Stimulated activated CD8-positive, alpha-beta memory T cell treated with anti-CD3 and anti-CD28 coated beads, Interleukin-2, amount 100 ng/mL, for 48 hours (primary cell): ENCODE measurements at places on chromosomes 3 and 15.

DNA sequence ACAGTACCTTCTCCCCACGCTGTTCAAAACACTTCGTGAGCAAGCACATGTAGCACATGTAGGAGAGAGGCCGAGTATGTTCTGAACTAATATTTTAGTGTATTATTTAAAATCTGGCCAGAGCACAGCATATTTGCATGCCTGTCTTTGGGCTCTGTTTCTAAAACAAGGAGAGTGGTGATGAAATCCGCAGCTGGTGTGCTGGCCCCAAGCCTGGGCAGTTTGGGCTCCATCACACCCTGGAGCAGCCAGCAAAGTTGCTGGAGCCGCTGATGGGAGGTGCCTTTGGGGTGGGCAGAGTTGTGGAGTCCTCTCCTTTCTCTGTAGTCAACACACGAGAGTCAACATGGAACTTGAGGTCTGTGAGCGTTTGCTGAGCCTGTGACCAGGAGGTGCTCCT, 116.6 kb downstream of the SLCO3A1 start:
- DNase-seq: no peak

DNA sequence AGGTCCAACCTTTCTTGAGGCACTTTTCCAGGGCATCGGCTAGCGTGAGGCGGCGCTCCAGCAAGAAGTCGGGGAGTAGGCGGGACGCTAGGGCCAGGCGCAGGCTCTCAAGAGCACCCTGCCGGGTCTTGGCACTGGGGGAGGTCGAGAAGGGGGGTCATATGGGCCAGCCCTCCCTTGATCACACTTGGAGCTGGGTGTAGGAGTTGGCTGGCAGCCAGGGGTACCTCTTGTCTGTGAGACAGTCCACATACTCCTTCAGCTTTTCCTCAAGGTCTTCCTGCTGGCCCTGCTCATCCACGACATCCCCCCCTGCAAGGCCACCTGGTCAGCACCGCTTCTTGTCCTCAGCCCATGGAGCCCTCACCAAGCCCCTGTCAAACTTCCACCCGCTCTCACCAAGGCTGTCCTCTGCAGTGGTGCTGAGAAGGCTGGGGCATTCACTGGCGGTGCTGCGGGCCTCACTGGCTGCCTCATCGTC, 2.0 kb downstream of the IFRD2 start:
- DNase-seq: no peak

GRCh38 chr15:82663186-82663600, 16.0 kb upstream of the CPEB1 start:
- DNase-seq: peak; percentile 36

DNA sequence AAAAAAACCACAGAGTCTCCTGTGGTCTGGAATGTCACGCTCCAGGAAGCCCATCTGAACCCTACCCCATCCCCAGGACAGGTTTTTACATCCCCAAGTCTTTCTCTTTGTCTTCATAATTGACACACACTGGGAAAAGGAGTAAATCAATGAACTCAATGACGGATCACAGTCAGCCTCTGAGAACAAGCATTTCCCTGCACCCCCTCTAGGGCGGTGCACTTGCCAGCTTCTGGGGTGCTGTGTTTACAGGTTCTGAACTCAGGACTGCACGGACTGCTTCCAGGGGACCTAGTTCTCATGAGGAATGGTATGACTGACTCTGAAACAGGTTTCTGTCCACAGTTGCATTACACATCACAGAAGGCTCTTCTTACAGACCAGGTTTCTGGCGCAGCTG, 81.1 kb downstream of the NUP210 start:
- DNase-seq: no peak

DNA sequence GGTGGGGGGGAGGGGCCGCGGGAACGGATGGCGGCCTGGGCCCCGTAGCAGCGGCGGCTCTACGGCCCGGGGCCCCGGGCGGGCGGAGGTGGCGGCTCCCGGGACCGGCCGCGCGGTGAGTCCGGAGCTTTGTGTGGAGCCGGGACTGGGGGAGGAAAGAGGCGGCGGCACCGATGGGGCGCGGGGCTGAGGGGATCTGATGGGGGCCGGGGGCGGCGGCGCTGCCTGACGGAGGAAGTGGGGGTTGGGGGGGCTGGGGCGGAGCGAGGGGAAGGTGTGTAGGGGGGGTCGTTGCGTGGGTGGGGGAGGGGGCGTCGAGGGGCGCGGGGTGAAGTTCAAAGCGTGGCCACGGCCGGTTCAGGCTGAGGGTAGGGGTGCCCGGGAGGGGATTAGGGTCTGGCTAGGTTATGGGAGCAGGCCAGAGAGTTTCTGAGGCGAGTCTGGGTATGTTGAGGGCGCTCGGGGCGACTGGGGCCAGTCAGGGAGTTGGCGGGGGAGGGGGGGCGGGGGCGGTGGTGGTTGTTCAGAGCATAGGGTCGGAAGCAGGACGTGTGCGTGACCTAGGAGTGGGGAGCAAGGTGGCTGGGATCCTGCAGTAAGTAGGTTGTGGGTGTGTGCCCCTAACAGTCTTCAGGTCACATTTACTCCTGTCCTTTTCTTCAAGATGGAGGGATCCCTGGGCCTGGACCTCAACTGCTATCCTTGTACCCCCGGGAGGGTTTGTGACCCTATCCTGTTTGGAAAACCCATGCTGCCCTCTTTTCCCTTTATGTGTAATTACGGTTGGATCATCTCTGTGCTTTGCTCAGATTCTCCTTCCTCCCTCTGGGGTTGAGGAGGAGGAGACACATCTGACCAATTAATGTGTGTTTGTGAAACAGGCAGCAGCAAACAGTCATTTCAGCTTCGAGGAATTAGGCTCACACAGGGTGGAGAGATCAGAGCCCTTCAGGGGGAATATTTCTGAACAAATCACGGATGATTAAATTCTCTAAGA, 644 bp downstream of the ZNF609 start:
- peak; percentile 17 for DNase-seq

DNA sequence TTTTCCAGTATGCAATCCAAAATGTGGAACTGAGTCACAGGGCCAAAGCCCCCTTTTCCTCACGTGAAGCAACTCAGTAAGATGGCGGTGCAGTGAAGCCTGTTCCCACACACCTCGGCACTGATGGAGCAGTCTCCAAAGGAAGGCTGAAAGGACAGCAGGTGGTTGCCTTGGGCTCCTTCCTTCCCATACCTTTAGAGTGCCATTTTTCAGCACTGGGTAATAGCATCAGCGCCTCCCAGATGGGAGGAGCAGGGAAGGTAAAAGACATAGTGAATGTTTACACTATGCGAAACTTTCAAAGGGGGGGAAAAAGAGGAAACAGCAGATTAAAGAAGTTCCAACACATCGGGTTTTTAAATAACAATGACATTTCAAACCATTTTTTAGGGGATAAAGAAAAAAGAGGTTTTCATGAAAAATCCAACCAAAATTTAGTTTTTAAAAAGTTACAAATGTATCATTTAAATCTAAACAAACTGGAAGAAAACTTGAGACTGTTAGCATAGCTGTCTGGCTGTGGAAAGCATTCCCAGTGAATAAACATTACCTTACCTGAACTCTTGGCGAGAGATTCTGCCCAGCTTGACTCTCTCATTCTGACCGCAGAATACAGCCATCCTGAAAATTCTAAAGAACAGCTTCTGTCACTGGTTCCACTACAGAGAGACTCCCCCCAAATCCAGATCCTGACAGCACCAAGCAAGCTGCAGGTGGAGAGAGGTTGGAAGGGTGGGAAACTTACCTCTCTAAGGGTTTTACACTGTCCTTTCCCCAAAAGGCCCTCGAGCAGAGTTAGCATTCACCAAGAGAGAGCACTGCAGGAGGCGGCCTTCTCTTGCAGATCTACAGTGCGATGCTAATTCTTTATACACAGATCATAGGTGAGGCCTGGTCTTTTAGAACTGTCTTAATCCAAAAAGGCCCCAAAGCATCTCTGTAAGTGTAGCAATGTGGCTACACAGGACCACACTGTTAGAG, 32.6 kb downstream of the ABCC5 start:
- no peak for DNase-seq

GRCh38 chr15:88395872-88396781, 71.1 kb downstream of the MRPL46 start:
- DNase-seq: no peak

DNA sequence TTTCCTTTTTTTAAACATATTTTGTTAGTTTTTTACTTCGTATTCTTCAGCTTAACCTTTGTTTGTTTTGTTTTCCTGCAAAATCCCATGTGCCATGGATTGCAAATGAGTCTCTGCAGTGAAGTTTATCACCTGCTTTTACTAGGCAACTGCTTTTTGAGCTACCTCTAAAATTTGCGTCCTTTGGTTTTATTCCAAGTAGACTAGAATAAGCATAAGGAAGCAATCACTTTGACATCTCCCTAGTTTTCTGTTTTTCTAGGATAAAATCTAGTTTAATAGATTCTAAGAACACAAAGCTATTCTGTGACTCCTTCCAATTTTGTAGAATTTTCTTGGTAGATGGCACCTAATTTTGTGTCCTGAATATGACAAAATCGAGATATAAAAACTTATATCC, 1059.2 kb downstream of the OTOL1 start:
- DNase-seq: no peak

DNA sequence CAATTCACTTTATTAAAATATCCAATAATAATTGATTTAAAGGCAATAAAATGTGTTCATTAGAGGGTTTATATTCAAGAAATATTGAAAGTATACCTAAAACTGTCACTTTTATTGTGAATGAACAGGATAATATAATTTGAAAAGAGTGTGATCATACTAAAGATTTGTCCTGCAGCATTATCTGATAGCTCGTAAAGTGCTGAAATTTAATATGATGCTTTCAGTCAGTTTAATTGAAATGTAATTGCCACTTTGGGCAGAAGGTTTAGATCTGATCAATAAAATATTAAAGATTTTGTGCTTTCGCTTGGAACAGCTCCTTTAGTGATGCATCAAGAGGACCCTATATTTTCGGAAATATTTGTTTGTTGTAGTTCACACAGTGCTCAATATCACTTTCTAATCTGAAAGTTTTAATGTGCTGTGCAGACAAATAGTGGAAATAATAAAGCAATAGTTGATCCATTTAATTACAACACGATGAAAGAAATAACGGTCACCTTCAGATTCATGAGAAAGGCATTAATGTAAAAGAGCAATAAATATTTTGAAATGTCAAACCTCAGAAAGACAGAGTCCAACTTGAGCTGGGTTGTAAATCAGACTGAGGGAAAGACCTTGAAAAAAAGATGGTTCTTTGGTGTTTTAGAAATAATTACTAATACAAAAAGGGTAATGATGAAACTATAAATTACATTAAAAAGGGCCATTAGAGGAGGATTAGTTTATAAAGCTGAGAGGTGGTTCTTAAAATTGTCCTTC, 129.7 kb upstream of the MEIS2 start:
- no peak for DNase-seq

DNA sequence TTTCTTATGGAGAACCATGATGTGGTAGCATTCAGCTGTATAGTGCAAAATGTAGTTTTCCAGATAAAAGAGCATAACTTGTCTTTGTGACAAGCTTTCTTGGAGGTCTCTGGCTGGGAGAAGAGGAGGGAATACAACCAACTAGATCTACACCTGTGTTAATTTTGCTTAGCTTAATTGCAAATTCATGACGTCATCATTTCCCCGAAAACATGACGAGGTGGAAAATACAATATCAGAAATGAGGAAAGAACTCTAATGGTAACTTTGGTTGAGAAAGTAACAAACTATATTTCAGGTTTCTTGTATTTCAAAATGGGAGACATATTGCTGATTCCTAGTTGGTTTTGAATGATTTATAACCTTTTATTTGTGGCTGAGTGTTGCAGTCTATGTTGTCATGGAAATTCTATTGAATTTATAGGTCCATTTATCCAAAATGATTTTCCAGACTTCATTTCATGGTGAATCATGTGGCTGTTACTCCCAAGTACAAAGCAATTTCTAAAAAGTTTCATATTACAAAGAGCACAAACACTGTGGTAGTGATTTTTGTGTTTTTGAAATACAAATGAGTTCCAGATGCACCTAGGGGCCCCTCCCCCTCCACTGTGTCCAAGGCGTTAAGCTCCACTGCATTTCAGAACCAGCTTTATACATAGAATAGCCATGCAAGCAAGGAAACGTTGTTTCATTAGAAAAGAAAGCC, 307.2 kb downstream of the FEZF2 start:
- no peak for DNase-seq

- DNase-seq: no peak
These were observed 7.8 kb upstream of the C15orf61 start for GRCh38 chr15:67512933-67513714.

- DNase-seq: no peak
These were observed 53.9 kb downstream of the LINGO1 start for GRCh38 chr15:77578641-77579372.

- no peak for DNase-seq
These were observed 250.6 kb downstream of the MBNL1 start for GRCh38 chr3:152519376-152519775.

DNA sequence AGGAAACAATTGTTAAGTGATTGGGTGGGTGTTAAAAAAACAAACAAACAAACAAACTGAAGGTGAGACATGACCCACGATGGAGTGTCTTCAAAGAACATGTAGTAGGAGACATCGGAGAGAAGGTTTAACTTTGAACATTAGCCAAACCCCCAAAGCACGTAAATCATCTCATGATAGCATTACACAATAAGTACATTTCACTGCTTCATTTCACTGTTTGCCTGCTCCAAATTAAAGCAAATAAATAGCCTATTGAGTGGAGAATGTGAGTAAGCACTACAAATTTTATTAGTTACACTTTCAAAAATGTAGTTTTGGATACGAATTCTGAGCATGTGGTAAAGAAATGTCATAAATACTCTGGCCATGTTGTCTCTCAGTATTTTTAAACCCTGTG, 287.0 kb downstream of the SI start:
- no peak for DNase-seq

DNA sequence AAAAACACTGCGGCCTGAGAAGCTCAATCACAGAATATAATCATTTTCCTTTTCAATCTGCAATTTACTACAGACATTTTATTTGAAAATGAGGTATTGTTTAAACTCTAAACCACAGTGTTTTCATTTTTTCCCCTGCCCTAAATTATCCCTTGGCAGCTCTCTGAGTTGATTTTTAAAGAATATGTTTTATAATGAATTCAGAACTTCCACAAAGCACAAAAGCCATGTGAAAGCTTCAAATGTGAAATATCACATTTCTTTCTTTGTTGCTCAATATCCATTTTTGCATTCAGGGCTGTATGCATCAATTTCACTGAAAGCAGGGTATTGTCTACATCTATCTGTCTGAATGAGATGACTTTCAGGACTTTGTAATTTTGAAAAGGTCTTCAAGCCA, 813.6 kb upstream of the ALCAM start:
- no peak for DNase-seq

- DNase-seq: no peak
These were observed 35.5 kb upstream of the CACNA2D3 start for GRCh38 chr3:54086652-54087405.

GRCh38 chr3:359672-360071, 163.1 kb downstream of the CHL1 start:
- DNase-seq: no peak

- no peak for DNase-seq
These were observed 29.9 kb upstream of the SFMBT1 start for GRCh38 chr3:53075743-53076140.

DNA sequence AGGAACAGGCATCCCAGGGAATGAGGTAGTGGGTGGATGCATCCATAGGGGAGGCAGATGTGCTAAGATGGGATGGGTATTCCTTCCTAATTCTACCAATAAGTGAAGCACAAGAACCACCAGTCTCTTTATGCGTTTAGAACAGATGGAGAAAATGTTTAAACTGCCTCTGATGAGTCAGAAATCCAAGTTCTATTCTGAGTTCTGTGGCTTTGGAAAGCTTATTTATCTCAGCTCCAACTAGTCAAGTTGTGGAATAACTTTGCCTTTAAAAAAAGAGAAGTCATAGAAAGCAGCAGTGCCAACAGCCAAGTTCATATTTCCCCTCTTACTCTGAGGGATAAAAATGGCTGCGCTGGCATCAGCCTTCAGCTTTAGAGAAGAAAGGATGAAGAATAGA, 761.7 kb downstream of the IGSF11 start:
- no peak for DNase-seq

- DNase-seq: no peak
These were observed 976 bp downstream of the DIS3L start for GRCh38 chr15:66294157-66294931.
